Activated B cell treated with CpG ODN at 0.5 μM for 24 hours (primary cell): ENCODE measurements at places on chromosomes 11 and 22. TPM values are rescaled to one million over a fixed set of nuclear protein-coding genes. Genes with fewer than 3 reads are reported as not detected.

DNA sequence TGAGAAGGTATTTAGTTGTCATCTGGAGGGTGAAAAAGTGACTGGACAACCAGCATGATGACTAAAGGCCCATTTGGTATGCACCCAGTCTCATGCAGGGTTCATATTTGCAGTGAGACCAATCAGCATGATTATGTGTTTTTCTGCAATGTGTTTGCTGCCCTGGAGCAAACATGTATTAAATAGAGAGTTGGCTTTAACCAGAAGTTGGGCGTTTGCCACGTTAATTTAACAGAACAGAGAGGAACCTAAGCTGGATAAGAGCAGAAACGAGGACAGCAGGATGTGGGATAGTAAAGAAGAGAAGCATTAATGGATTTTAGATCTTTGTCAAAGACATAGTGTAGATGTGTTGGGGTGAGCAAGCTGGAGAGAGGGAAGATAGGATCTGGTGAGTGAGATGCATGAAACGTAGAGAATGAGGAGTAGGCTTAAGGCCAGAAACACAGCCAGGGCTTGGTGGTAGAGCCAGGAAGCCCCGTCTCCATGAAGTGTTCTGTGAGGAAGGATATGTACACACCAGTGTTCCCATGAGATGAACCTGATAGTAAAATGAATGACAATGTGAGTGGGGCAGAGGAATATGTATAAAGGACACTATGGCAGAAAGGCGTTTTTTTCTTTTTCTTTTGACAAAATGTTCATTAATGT lies 164.0 kb upstream of the PDGFD start:
- DNase-seq, result no peak

OR10D3 gene
- not detected in 2 replicates for total RNA-seq

GRCh38 chr22:48666620-48667019 lies 1161.1 kb downstream of the BRD1 start:
- no peak for DNase-seq

DNA sequence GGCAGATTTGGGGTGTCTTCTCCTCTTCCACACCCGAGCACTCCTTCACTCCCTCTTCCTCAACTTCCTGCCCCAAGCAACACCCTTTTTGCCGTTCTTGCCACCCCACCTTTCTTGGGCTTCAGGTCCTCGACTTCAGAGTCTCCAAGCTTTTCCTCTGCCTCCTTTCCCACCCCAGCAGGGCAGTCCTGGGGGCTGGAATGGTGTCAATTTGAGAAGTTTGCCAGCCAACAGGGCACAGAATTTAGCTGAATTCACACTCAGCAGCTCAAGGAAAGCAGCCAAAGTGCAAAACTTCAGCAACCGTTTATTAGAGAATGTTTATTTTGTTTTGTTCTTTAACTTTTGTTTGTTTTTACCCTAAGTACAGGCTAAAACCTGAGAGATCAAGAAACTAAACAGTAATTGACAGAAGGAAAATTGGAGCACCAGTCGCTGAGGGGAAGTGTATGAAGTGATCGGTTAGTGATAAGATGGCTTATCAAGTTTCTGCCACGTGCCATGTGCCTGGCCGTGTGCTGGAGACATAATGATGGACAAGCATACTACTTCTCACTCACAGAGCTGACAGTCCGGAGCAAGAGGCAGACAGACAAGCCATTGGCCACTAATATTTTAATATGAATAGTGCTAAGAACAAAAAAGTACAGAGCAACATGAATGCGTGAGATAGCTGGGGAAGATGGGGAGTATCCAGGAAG lies 44.4 kb downstream of the AHNAK start:
- no peak for DNase-seq

DNA sequence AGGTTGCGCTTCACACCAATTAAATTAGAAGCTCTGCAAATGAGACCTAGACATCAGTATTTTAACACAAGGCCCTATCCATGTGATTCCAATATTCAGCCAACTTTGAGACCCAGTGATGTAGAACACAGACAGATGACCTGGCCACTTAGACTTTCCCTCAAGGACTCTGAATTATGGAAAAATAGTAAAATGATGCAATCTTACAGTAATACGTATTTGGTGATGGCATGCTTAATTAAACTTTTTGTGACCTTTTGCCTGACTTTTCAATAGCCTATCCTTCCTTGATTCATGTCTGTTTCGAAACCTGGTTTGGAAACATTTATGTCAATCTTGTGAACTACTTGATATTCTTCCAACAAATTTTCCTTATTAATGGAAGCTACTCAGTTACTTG lies 521.2 kb downstream of the KCNA4 start:
- no peak for DNase-seq

DNA sequence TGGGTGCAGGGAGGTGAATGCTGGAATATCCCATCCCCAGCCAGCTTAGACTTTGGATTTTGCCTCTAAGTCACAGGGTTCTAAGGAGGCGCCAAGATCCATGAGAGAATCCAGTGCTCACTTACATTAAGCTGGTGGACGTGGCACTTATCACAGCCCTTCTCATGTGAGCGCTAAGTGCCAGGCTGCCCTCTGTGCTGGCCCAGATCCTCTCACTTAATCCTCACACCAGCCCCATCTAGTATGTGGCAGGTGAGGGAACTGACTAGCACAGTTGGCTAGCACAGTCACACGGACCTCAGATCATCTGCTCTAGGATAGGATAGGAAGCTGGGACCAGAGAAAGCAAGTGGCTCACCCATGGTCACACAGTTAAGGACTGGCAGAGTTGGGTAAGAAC lies 3.6 kb downstream of the HMOX1 start:
- no peak for DNase-seq

GRCh38 chr11:56522008-56522407 lies 21.0 kb downstream of the OR5M11 start:
- no peak for DNase-seq

DNA sequence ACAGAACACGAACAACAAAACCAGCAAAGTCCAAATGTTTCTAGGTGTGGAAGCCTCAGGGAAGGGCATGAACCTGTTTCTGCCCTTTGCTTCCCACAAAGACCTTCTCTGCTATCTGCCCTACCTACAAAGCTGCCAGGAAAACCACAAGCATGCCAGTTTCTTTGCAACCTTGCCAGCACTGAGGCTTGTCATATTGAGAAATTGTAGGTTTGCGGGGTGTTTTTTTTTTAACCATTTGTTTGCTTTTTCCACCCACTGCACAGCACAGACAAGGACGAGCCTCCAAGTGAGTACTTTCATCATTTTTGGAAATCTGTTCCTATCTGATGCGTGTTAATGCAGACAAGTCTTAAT lies 12.8 kb downstream of the PARVG start:
- DNase-seq, result no peak

DNA sequence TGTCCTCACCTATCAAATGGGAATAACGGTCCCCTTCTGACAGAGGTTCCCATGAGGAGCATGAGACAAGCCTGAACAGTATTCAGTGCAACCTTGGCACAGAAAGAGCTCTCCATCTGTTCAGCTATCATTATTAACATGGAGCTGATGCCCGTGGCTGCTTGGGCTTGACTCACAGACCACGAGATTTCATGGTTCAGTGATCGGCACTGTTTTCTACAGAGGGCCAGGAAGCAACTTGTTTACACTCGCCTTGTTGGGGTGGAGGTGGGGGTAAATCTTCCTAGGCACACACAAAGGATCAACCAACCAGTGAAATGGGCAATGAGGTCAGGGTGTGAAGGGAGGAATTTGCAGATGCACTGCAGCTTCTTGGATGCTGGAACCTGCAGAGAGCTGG lies 88.2 kb downstream of the CWC15 start:
- DNase-seq, result no peak

SLC5A1 gene
- not detected in 2 replicates for total RNA-seq

OR2AG2 gene
- 0.07 TPM in 1 of 2 replicates, not detected in the other for total RNA-seq

DNA sequence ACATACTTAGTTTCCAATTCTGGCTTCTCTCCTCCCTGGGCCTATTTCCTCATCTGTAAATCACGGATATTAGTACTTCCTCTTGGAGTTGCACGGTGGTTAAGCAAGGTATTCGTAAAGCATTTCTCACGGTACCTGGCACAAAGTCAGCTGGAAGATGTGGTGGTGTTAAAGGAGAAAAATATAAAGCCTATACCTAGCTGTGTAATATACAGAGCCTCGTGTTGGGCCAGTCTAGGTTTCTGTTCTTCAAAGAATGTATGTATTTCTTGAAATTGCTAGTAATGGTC lies 47.2 kb downstream of the DBX1 start:
- no peak for DNase-seq

- no peak for DNase-seq
These were observed 36.1 kb downstream of the ME3 start for GRCh38 chr11:86636275-86636674.

BRSK2 gene
- 0.11 and 0.37 TPM in 2 replicates for total RNA-seq

DNA sequence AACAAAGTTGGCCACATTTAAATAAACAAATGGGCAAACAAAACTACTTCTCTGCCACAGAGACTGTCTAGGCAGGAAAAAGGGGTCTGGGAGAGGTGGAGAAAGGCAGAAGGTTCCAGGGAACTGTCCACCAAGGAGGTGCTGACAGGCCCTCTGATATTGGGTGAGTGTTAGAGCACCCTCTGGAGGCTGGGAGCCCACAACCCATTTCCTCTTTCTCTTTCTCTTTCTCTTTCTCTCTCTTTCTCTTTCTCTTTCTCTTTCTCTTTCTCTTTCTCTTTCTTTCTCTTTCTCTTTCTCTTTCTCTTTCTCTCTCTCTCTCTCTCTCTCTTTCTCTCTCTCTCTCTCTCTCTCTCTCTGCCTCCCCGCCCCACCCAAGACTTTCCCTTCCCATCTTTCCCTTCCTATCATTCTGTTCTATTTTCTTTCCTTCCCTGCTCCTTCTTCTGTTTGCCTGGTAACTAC lies 912.8 kb downstream of the DLG2 start:
- no peak for DNase-seq

DNA sequence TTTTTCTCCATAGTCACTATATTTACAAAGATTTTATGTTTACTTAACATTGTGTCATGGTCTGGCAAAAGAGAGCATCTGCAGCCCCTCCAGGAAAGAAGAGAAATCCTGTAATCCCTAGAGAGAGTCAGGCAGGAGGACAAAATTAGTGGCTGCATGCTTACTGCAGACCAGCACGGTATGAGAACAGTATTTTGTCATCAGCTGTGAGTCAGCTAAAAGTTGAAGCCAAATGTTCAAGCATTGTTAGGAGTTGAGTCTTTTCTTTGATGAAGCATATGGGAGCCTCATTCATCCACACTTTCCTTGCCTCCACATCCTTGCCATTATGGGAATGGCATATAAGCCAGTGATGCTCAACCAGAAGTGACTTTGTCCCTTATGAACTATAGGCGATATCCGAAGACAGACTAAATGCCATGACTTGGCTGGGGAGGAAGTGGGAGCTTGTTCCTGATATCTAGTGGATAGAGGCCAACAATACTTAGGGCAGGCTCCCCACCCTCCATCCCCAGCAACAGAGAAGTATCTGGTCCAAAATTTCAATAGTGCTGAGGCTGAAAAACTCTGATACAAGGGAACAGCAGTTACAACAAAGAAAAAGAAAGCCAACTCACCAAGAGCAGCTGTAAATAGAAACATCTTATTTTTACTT lies 112.0 kb upstream of the OR5AK2 start:
- DNase-seq, result no peak

- DNase-seq, result no peak
These were observed 14.9 kb downstream of the RTN4RL2 start for GRCh38 chr11:57475191-57475590.

- DNase-seq, result no peak
These were observed 1.7 kb downstream of the CYB5R2 start for GRCh38 chr11:7671347-7672215.

OVOL1 gene
- 0.09 and 0.29 TPM in 2 replicates for total RNA-seq

DNA sequence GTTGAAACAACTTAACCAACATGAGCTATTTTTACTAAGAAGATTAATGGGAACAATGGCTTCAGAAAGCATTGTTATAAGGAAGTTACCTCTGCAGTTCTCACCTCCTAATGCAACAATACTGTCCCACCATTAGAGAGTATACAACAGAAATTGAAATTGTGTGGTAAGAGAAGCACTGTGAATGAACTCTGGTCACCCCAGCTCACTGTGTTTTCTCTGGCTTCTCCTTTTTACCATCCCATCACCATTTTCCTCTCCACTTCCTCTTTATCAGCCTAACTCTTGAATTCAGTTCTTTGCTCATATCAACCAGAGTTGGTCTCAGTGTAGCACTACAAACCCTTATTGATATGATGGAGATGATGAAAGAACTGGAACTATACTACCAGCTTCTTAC lies 138.0 kb upstream of the POU2AF2 start:
- no peak for DNase-seq

GRCh38 chr11:27699242-27699925 lies 871 bp downstream of the BDNF start:
- DNase-seq, result no peak

DNA sequence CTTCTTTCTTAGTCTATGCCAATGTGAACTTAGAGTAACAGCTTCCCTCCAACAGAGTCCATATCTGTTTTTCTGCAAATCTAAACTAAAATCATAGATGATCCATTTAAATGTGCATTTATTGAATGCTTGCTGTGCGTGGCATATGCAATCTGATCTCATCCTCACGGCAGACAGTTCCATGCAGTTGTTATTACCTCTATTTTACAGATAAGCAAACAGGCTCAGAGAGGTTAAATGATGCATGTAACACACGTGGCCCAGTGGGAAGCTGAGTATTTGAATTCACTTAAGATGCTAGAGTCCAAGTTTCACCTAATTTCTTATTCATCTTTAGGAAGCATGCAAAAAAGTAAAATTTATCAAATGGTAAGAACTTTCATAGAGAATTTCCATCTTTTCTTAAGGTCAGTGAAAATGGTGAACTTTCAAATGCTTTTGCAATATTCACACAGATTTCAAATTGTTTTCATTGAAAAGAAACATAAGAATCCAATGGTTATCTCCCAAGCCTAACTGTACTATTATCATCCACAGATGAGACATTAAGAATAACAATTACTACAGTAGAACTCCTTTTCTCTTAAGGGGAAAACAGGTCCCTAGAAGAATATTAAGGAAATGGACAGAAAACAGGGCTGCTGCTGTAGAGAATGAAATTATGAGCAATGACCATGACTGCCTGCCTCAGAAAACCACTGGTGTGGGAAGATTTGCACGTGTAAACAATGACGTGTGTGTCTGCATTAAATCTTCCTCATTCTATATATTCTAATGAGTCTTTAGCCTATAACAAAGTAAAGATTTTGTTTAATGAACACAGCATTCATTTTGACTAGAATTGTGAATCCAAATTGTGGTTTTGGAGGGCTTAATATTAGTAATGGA lies 1171.3 kb downstream of the LRRC4C start:
- DNase-seq, result no peak

DNA sequence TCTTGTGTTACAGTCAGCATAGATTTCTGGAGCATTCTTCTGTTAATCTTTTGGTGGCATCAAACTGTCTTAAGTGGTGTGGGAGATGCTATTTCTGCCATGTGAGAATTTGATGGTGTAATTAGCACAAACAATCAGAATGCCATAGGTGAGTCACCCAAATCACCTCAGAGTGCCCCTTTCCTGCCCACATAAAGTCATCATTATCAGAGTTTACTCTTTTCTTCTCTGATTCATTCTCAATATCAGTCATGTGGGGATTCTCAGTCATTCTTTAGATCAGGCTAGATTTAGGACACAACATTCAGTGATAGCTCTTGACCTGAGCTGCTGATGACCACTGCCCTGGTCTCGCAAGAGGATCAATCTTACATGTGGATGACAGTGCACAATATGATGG lies 23.7 kb upstream of the MS4A6A start:
- DNase-seq, result no peak

NNMT gene
- not detected in 2 replicates for total RNA-seq

RCOR2 gene
- total RNA-seq, result not detected in 2 replicates

- DNase-seq, result no peak
These were observed 55.3 kb upstream of the PRR5 start for GRCh38 chr22:44646668-44647067.
